ENCODE measurements at places on chromosomes 4 and X.

GRCh38 chr4:119833611-119834010, 205.0 kb upstream of the PDE5A start:
- H3K27me3 ChIP-seq: no peaks in the 10 kb centered on the region
- no peak overlapping the region for H3K27ac ChIP-seq
- no peaks in the 10 kb centered on the region for H3K36me3 ChIP-seq

- no peak for DNase-seq
- H3K4me3 ChIP-seq: no peak overlapping the region
- peaks cover 23% of the 10 kb centered on the region for H3K4me1 ChIP-seq
- peaks cover 48% of the 10 kb centered on the region for H3K36me3 ChIP-seq
Observed at GRCh38 chr4:118732591-118733330, 47.6 kb downstream of the METTL14 start.

DNA sequence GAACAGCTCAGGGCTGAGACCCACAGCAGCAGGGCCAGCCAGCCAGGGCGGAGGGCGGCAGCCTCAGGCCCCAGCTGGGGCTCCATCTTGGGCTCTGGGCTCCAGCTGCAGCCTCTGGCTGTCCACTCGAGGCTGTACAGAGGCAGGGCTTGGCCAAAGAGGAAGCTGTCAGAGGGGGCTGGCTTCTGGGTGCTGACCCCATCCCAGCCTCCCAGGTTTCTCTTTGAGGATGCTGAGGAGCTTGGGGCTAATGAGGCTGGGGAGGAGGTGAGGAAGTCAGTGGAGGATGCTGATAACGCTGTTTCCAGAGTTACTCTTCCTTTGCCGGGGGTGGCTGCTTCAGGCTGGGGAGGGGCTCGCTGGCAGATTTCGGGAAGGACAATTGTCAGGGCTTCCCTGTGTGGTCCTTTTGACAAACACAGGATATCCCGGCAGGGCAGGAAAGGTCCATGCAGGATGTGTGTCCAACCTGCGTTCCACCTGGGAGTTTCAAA, at the start of gene DIPK2B:
Gene DIPK2B, minus strand, starts transcription at position 136 of the 494 bp plus-strand sequence. Its CDS starts 50 bp downstream, at position 86.
- H3K27me3 ChIP-seq: no peaks in the 10 kb centered on the region
- no peak for DNase-seq
- H3K4me3 ChIP-seq: no peak within 1 kb of the TSS
- H3K27ac ChIP-seq: no peak within 1 kb of the TSS

GRCh38 chrX:86148594-86148993, 343 bp downstream of the DACH2 start:
- no peaks in the 10 kb centered on the region for H3K36me3 ChIP-seq
- no peak overlapping the region for H3K27ac ChIP-seq
- no peak for DNase-seq
- H3K27me3 ChIP-seq: no peaks in the 10 kb centered on the region
- no peak overlapping the region for H3K4me3 ChIP-seq
- no peaks in the 10 kb centered on the region for H3K4me1 ChIP-seq

- no peak overlapping the region for H3K27ac ChIP-seq
- no peak for DNase-seq
- H3K4me3 ChIP-seq: no peak overlapping the region
- peaks cover 43% of the 10 kb centered on the region for H3K4me1 ChIP-seq
- H3K27me3 ChIP-seq: no peaks in the 10 kb centered on the region
Observed at GRCh38 chr4:2848449-2848848, 4.8 kb downstream of the ADD1 start.

DNA sequence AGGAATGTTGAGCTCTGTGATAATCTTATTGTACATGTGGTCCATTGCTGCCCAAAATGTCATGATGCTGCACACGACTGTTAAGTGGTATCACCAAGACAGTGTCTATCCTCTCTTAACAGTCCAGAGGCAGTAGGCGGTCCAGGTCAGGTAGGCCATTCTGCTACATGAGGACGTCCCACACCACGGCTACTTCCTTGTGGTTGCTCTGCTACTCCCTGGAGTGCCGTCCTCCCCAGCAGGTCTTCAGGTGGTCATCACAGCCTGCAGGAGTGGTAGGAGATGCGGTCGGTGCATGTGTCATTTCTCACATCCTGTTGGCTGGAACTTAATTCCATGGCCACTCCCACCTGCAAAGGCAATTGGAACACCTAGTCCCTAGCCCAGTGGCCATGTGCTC, 11.5 kb upstream of the STK32B start:
- no peak overlapping the region for H3K4me3 ChIP-seq
- peaks cover 11% of the 10 kb centered on the region for H3K4me1 ChIP-seq
- H3K36me3 ChIP-seq: no peaks in the 10 kb centered on the region
- no peaks in the 10 kb centered on the region for H3K27me3 ChIP-seq

GRCh38 chr4:89069481-89069880, 12.5 kb upstream of the FAM13A start:
- no peaks in the 10 kb centered on the region for H3K36me3 ChIP-seq
- H3K4me1 ChIP-seq: no peaks in the 10 kb centered on the region
- DNase-seq: no peak
- no peak overlapping the region for H3K4me3 ChIP-seq
- no peaks in the 10 kb centered on the region for H3K27me3 ChIP-seq
- H3K27ac ChIP-seq: no peak overlapping the region

DNA sequence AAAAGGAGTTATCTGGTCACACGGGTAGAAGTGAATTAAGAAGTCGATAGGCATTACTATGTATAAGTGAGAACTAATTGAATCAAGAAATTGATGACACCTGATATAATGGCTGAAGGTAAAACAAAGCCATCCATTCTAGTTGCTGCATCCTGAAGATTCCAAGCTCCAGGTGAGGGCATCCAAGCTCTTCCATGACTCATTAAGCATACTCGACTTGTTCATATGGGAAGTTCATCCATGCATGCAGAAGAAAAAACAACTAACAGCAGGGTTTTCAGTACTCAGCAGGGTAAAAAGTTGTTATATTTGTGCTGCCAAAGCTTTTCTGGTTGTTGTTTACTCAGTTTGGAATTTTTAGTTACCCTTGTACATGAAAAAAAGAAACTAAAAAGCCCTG, 508.0 kb upstream of the CXorf51A start:
- no peak overlapping the region for H3K4me3 ChIP-seq
- H3K36me3 ChIP-seq: no peaks in the 10 kb centered on the region
- no peaks in the 10 kb centered on the region for H3K4me1 ChIP-seq

DNA sequence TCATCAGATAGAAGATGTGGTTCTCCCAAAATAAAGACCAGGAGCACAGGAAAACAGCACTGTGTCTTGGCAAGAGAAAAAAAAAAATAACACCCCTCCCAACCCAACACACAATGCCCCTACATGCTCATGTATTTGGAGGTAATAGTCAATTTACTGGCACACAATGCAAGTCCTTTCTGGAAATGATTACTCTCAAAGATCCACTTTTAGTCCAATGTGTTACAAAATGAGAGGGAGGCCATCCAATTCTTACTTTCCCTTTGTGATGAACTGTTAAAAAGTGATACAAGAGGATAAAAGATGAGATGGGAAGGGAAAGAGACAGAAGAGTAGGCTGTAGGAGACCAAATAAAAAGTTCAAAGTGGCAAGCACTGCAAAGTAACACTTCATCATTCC, 180.3 kb upstream of the DKK2 start:
- no peak overlapping the region for H3K27ac ChIP-seq
- no peaks in the 10 kb centered on the region for H3K4me1 ChIP-seq
- no peaks in the 10 kb centered on the region for H3K27me3 ChIP-seq
- no peak overlapping the region for H3K4me3 ChIP-seq
- no peaks in the 10 kb centered on the region for H3K36me3 ChIP-seq

GRCh38 chrX:46588263-46588662, 14.7 kb downstream of the CHST7 start:
- H3K36me3 ChIP-seq: no peaks in the 10 kb centered on the region
- DNase-seq: no peak
- H3K4me1 ChIP-seq: peaks cover 8% of the 10 kb centered on the region

GRCh38 chr4:119125931-119126330, 9.7 kb upstream of the MYOZ2 start:
- no peak overlapping the region for H3K4me3 ChIP-seq
- no peaks in the 10 kb centered on the region for H3K36me3 ChIP-seq

DNA sequence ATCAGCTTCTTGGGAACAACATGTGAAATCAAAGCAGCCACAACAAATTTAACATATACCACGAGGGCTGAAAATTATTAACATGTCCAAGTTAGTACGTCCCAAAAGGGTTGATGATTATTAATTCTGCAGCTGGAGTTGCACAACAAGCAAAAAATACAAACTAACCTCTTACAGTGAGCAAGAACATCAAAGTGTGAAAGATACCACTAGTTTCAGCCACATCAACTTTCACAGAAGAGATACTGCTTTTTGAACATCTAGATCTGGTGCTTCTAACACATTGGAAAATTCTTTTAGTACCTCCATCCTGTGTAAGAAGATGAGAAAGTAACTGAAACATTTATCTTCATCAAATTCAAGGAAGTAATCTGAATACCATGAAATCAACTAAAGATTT, 334.1 kb downstream of the PCDH7 start:
- H3K27me3 ChIP-seq: no peaks in the 10 kb centered on the region
- no peak overlapping the region for H3K4me3 ChIP-seq
- H3K4me1 ChIP-seq: no peaks in the 10 kb centered on the region
- DNase-seq: no peak

DNA sequence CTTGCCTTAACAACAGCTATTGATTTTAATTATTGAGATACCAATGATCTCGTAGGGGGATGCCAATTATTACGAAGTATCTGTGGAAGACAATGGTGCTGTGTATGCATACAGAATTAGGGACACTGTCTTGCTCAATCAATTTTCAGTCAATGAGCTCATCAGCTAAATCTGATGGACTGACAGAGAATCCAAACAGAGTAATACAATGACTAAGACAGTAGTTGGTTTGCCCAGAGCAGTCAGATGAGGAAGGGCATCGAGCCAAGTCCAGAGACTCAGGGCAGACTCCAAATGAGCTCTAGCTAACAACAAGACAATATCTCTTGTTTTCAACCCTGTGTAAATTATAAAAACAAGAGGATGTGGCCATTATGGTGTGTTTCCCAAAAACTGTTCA, 14.7 kb upstream of the GSX2 start:
- H3K27ac ChIP-seq: no peak overlapping the region
- DNase-seq: no peak
- peaks cover 28% of the 10 kb centered on the region for H3K4me1 ChIP-seq

DNA sequence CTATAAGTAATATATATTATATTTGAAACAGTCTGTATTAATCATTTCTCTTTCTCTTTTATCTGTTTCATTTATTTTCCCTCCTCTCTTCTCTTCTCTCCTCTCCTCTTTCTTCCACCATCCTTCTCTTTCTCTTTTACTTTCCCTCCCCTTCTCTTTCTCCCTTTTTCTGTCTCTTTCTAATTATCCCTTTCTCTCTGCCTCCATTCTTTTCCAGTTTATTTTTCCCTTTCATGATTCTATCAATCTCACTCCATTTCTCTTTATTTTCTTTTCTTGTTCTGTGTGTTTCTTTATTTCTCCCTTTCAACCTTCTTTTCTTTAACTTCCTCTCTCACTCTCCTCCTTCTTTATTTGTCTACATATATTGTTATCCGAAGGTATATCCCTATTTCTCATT, 399.8 kb upstream of the POU3F4 start:
- H3K4me3 ChIP-seq: no peak overlapping the region
- DNase-seq: no peak
- no peaks in the 10 kb centered on the region for H3K4me1 ChIP-seq
- H3K36me3 ChIP-seq: no peaks in the 10 kb centered on the region
- no peaks in the 10 kb centered on the region for H3K27me3 ChIP-seq

GRCh38 chr4:104064646-104065577, 345.1 kb upstream of the TACR3 start:
- H3K27ac ChIP-seq: no peak overlapping the region
- DNase-seq: peak; percentile 67
- H3K4me1 ChIP-seq: no peaks in the 10 kb centered on the region
- no peak overlapping the region for H3K4me3 ChIP-seq

- H3K27ac ChIP-seq: no peak overlapping the region
- no peak for DNase-seq
- H3K36me3 ChIP-seq: no peaks in the 10 kb centered on the region
- H3K4me3 ChIP-seq: no peak overlapping the region
- no peaks in the 10 kb centered on the region for H3K27me3 ChIP-seq
Observed at GRCh38 chr4:15945516-15945915, 7.0 kb upstream of the FGFBP1 start.

DNA sequence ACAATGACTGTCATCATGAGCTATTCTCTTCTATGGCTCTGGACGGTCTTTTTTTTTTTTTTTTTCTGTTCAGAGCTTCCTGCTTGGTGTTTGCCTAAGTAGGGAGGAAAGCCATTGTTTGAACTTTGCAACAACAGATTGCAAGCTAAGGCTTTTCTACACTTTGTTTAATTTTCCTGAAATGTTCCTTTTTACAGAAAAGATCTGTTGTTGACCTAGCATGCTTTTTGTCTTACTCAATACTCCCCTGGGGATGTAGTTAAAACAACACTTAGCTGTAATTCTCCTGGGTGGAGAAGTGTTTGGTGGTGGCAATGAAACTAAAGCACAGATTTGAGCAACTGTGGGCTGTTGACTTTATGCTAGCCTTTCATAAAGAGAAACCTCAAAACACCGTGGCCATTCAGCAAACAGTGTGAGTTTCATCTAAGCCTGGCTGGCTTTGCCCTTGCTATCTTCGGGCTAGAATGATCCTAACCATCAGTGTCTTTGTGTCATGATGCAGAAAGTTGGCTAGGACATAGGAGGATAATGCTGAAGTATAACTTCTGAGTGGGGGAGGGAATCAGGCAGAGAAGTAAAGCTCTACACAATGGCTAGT, 110.5 kb downstream of the ANXA3 start:
- no peak for DNase-seq
- no peaks in the 10 kb centered on the region for H3K27me3 ChIP-seq
- no peak overlapping the region for H3K4me3 ChIP-seq
- no peaks in the 10 kb centered on the region for H3K36me3 ChIP-seq

DNA sequence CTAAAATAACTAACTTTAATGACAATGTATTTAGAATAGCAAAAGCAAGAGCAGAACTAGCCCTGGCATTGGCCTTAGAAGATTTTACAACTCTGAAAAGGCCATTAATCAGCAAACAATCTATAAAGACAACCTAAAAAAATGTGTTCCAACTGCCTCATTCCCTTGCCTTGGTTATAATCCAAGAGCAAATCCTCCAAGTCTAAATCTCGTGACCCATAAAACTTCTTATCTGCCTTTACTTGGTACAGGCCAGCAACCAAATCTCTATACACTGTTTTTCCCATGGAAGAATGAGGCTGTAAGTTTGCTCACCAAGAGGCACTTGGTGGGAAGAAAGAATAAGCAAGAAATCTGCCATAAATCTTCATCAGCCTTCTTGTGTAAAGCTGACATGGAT, 175.3 kb upstream of the MID1 start:
- H3K36me3 ChIP-seq: no peaks in the 10 kb centered on the region
- no peaks in the 10 kb centered on the region for H3K27me3 ChIP-seq
- H3K27ac ChIP-seq: no peak overlapping the region
- no peaks in the 10 kb centered on the region for H3K4me1 ChIP-seq
- H3K4me3 ChIP-seq: no peak overlapping the region
- no peak for DNase-seq

- no peak within 1 kb of the TSS for H3K27ac ChIP-seq
- H3K36me3 ChIP-seq: no peaks in the 10 kb centered on the region
- H3K27me3 ChIP-seq: no peaks in the 10 kb centered on the region
- H3K4me1 ChIP-seq: no peaks in the 10 kb centered on the region
- no peak for DNase-seq
- H3K4me3 ChIP-seq: no peak within 1 kb of the TSS
Observed at GRCh38 chrX:102720237-102721168, at the start of gene GPRASP3. GPRASP3 (plus strand) TSS chrX:102720743; CDS start chrX:102748996, 28,253 bp downstream.

GRCh38 chr4:6126971-6127745, 73.2 kb downstream of the JAKMIP1 start:
- H3K36me3 ChIP-seq: no peaks in the 10 kb centered on the region
- H3K27ac ChIP-seq: no peak overlapping the region
- H3K4me1 ChIP-seq: no peaks in the 10 kb centered on the region
- no peak overlapping the region for H3K4me3 ChIP-seq
- no peak for DNase-seq

Data from Karpas-422 (cell line).